ENCODE measurements at places on chromosomes 16 and 17. TPM values are rescaled to one million over a fixed set of nuclear protein-coding genes. Genes with fewer than 3 reads are reported as not detected.

Gene TGFB1I1
- 20.7 TPM for total RNA-seq

Gene LRRC37A3
- 5.4 TPM for total RNA-seq

Gene GDPD3
- total RNA-seq: 0.57 TPM

Gene FOXJ1
- total RNA-seq: not detected

Gene CACNG5
- total RNA-seq: not detected

Measured in Daoy (cell line).